Thyroid gland (tissue), 4 donors: ENCODE measurements at places on chromosomes 1 and 21. TPM values are rescaled to one million over a fixed set of nuclear protein-coding genes. Genes with fewer than 3 reads are reported as not detected.

DNA sequence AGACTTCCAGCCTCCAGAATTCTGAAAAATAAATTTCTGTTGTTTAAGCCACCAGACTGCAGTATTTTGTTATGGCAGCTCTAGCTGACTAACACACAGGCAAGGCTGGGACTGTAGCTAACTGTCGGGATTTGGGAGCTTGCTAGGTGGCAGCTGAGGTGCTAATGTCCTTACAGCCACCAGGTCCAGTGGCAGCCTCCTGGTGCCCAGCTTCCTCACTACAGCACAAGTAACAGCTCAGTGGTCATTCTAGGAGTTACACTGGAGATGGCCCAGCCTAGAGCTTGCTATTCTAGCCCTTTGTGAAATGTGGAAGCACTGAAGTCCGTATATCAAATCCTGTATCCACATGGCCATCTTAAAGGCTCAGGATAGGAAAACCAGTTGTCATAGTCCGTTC lies 4.3 kb upstream of the C1orf115 start:
- no peak overlapping the region for H3K27ac ChIP-seq
- H3K27me3 ChIP-seq, result no peaks in the 10 kb centered on the region
- H3K36me3 ChIP-seq, result no peaks in the 10 kb centered on the region

Gene DMRTA2
- not detected for total RNA-seq

- H3K27me3 ChIP-seq, result no peaks in the 10 kb centered on the region
- H3K27ac ChIP-seq, result peak overlapping the region; percentile 52
- no peak overlapping the region for H3K4me3 ChIP-seq
- H3K4me1 ChIP-seq, result peaks cover 31% of the 10 kb centered on the region
- H3K36me3 ChIP-seq, result no peaks in the 10 kb centered on the region
Measured at GRCh38 chr1:5502311-5503194, 489.7 kb downstream of the NPHP4 start.

DNA sequence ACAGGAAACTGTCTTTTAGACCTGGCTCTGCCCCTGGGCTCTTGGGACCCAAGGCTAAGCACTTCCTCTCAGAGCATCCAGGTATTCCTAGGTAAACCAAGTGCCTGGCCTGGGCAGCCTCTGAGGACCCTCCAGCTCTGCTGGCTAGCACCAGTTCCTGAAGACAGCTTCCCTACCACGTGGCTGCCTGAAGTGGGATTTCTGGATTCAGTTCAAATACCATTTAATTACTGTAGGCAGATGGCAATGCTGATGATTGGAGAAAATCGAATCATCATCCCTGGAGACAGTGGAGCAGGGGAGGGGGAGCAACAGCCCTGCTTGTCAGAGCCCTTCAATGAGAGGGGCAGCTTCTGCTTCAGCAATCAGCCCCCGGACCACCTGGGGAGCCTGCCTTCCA lies 11.9 kb downstream of the KIF21B start:
- no peak overlapping the region for H3K27ac ChIP-seq
- no peaks in the 10 kb centered on the region for H3K36me3 ChIP-seq
- peaks cover 10% of the 10 kb centered on the region for H3K4me1 ChIP-seq
- H3K4me3 ChIP-seq, result no peak overlapping the region

GRCh38 chr1:116506132-116507004 lies 64.5 kb downstream of the CD58 start:
- no peak for DNase-seq

GRCh38 chr1:108643492-108644335 lies 17.2 kb downstream of the HENMT1 start:
- no peak overlapping the region for H3K4me3 ChIP-seq
- H3K36me3 ChIP-seq, result no peaks in the 10 kb centered on the region
- DNase-seq, result peak; percentile 60

GRCh38 chr1:119340861-119341261 lies 27.7 kb upstream of the HAO2 start:
- H3K4me3 ChIP-seq, result no peak overlapping the region
- no peak overlapping the region for H3K27ac ChIP-seq
- no peaks in the 10 kb centered on the region for H3K27me3 ChIP-seq
- no peak for DNase-seq
- H3K4me1 ChIP-seq, result no peaks in the 10 kb centered on the region

DNA sequence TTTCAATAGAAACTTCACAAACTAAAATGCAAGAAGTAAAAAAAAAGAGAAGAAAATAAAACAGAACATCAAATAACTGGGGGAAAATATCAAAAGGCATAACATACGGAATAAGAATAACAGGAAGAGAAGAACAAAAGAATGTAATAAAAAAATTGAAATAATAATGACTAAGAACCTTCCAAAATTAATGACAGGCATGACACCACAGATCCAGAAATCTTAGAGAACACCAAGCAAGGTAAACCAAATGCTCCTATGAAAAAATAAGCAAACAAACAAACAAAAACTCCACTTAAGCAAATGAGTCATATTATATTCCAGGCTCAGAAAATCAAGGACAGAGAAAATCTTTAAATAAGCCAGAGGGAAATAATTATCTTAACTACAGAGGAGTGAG lies 8.7 kb downstream of the OR10J1 start:
- no peak overlapping the region for H3K4me3 ChIP-seq
- H3K4me1 ChIP-seq, result no peaks in the 10 kb centered on the region
- DNase-seq, result no peak
- no peaks in the 10 kb centered on the region for H3K36me3 ChIP-seq
- no peak overlapping the region for H3K27ac ChIP-seq

GRCh38 chr1:61301824-61302657 lies 219.7 kb downstream of the NFIA start:
- peak overlapping the region; percentile 83 for H3K27ac ChIP-seq
- DNase-seq, result no peak
- no peaks in the 10 kb centered on the region for H3K27me3 ChIP-seq
- no peaks in the 10 kb centered on the region for H3K36me3 ChIP-seq
- no peak overlapping the region for H3K4me3 ChIP-seq
- peaks cover 65% of the 10 kb centered on the region for H3K4me1 ChIP-seq

Gene WNT2B
- total RNA-seq, result 1.3 TPM

DNA sequence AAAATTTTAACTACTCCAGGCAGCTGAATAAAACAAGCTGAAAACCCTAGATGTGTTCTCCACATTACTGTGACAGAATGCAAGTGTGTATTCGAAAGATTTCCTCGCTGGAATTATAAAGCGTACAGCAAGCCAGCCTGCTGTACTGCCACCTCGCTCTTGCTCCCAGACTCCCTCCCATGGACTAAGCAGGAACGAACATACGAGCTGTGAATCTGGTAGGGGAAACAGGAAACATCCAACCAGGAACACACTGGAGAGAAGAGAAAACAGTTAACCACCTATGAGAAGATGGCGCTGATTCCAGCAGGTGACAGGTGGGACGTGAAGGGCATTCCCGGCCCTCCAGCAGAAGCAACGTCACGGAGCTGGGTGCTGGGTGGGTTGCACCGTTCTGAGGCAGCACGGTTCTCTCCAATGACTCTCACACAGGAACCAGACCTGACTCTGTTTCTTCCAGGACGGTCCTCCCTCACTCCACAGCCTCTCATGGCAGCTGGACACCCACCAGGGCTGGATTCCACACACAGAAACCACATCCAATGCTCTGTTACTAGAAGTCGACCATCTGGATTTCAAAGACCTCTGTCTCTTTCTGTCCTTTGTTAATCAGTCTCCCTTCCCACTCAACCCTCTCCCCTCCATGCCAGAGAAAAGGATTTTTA lies 219.2 kb downstream of the RERE start:
- DNase-seq, result peak; percentile 44
- no peaks in the 10 kb centered on the region for H3K27me3 ChIP-seq
- no peak overlapping the region for H3K4me3 ChIP-seq

Gene WDR64
- not detected for total RNA-seq

DNA sequence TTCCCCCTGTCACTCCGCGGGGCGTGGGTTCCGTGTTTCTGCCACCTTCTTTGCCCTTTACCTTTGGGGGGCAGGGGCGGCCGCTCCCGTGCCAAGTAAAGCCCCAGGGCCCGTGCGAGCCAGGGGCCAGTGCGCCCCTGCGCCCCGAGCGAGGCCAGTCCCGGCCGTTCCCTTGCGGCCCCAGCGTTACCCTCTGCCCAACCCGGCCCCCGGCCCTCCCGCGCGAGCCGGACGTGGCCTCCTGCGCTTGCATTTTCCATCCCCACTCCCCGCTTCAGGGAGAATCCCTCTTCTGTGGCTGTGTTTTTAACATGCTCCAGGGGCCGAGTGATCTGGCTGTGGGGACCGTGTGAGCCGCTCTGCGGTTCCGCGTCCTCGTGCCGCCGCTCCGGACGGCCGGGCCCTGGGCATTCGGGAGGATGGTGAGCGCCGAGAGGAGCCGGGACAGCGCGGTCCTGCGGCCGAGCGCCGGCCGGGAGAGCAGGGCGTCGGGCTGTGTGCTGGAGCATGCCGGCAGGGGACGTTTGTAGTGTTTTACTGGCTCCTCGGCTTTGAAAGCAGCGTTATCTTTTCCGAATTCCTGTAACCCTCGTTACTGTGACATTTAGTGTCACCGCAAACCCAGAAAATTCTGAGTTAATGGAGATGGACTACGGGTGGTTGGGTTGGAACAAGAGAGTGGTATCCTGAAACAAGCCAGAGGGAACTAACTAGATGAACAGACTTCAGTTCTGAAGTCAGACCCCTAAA lies 1.0 kb downstream of the GALNT2 start:
- DNase-seq, result peak; percentile 42
- H3K4me1 ChIP-seq, result peaks cover 34% of the 10 kb centered on the region
- no peaks in the 10 kb centered on the region for H3K27me3 ChIP-seq

DNA sequence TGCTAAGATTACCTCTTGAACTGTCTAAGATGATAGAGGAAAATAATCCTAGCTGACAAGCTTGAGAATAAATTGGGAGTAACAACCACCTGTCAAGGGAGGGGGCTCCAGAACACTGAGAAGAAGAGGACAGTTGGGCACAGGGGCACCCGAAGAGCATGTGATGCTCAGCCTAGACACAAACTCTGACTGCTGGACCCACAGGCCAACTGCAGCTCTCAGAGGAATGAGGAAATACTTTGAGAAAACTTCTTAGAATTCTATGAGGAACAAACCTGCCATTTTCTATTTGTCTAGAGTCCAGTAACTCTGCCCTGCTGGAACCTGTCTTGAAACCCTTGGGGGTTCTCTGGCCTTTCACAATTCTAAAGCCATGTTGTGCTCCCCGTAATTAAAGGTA lies 124.1 kb upstream of the KCNK2 start:
- H3K27ac ChIP-seq, result no peak overlapping the region
- H3K4me1 ChIP-seq, result no peaks in the 10 kb centered on the region
- H3K27me3 ChIP-seq, result no peaks in the 10 kb centered on the region
- no peak for DNase-seq
- no peak overlapping the region for H3K4me3 ChIP-seq
